ENCODE measurements at places on chromosomes 11 and 22.
A peak's percentile ranks its signal among the peaks of the same experiment; 100 is the strongest.

GRCh38 chr22:42335839-42336378, 65.5 kb upstream of the TCF20 start:
- DNase-seq, result no peak

DNA sequence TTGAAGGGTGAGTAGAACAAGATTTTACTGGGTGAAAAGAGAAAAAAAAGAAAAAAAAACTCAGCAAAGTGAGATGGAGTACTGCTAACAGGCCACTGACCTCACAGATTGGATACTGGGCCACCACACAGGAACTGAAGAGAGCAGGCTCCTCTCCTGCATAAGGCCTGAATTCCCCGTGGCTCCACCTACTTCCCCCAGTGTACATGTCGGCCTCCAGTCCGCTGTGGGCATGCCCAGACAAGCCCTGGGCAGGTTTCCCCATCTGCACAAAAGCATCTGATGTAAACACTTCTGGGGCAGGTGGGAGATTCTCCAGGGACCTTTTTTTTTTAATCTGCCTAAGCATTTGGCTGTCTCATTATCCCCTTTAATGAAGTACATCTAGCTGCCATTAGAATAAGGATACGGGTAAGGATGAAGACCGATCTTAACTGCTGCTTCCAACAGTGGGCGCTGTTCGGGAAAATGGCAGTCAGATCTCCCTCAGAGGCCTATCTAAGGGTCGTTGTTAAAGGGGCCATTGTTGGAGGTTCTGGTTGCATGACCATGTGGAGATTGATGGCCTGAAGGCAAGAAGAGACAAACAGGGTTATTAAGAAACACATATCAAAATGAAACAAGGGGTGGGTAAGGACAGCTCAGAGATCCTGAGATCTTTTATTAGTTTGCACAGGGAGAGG, 48.5 kb downstream of the MS4A13 start:
- DNase-seq, result no peak

- no peak for DNase-seq
Measured at GRCh38 chr11:19377881-19378280, 137.1 kb upstream of the E2F8 start.

GRCh38 chr22:23395530-23396361, 184.3 kb downstream of the IGLL1 start:
- no peak for DNase-seq

- DNase-seq, result no peak
Measured at GRCh38 chr11:83054001-83054400, 17.7 kb downstream of the RAB30 start.

- DNase-seq, result no peak
Measured at GRCh38 chr11:2929531-2929949, 320 bp upstream of the PHLDA2 start.

DNA sequence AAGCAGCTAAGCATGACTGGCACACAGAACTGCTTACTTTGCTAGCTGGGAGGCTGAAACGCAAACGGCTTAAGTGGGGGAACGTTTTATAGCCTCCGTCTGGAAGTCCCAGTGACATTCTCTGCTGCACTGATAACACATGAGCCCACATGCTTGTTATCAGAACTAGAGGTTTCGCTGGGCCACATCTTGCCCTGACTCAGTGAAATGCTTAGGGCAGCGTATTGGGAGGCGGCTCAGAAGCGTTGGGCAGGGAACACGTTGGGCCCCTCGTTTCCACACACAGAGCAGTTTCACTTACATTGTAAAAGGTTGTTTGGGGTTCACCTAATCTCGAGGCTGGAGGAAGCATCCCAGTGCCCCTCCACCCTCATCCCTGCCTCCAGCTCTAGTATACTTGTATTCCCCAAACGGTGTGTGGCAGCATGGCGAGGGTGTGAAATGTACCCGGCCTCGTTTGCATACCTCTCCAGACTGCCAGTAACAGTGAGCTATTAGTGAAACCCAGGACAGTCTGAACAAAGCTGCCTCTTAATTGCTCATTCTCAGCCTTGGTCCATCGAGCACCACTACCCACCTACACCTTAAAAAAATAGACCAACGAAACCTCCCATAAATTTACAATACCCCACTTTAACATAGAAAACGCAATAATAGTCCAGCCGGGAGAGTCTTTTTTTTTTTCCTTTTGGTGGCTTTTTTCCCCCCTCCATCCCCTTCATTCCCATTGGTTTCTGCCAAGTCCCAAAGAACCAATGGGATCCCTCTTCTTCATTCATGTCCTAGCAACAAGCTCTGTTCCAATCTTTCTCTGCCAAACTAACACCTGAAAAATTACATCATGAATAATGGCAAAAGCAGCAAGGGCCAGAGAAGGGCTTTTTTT, 218.8 kb upstream of the SORL1-AS1 start:
- DNase-seq, result no peak

GRCh38 chr11:65857500-65857852, 504 bp downstream of the CFL1 start:
- peak; percentile 65 for DNase-seq

DNA sequence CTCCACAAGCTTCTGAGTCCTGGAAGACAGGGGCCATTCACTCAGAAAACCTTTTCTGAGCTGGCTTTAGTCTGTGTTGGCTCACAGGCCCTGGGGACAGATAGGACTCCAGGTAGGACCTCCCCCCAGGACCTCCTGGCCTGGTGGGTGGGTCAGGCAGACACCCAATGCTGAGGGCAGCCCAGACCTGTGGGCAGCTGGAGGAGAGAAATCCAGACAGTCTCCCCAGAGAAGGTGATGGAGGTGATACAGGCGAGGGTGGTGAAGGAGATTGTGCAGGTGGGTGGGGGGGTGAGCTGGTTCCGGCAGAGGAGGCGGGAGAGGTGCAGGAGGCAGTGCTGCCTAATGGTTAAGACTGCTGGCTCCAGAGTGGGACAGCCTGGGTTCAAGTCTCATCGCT, 15.6 kb downstream of the LRRC32 start:
- no peak for DNase-seq

DNA sequence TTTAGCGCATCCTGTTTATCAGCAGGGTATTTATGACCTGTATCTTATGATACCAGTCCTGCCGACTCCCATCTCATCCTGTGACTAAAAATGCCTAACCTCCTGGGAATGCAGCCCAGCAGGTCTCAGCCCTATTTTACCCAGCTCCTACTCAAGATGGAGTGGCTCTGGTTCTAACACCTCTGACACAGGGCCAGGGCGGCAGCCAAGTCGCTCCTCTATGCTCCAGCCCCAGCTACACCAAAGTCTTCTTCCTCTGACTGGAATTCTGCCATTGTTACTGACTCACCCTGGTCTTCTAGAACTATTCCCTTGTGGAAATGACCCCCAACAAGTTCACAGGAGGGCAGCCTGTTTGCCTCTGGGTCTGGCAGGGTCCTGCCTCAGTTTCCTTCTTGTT, 7.9 kb upstream of the C1QTNF6 start:
- no peak for DNase-seq

- no peak for DNase-seq
Measured at GRCh38 chr11:124219126-124219525, 21.8 kb upstream of the OR8G1 start.

DNA sequence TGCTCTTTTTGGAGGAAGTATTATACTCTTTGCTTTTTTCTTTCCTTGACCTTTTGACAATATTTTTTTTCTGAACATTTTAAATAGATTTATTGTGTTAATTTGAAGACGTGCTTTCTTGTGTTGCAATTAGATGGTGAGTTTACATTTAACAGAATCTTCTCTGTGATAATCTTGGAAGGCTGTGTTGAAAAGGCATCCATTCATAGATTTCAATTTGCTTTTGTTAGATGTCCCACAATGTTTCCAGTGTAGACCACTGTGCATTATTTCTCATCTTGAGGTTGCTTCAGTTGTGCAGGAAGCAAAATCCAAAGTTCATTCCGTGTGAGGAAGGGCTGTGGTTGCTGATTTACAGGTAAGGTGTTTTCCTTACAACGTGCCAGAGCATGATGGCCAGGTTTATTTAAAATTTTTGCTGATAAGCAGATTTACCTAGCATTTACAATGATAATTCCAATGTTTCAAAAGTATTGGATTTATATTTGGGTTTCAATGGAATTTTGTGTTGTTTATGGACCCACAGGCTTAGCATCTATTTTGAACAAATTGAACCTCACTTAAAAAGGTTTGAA, 4.1 kb upstream of the OR5J2 start:
- no peak for DNase-seq

- DNase-seq, result no peak
Measured at GRCh38 chr11:96875712-96876111, 485.9 kb downstream of the JRKL start.

- DNase-seq, result no peak
Measured at GRCh38 chr22:17954200-17954859, 70.0 kb downstream of the MICAL3 start.

GRCh38 chr11:14500181-14500651, 605 bp upstream of the COPB1 start:
- peak; percentile 41 for DNase-seq

DNA sequence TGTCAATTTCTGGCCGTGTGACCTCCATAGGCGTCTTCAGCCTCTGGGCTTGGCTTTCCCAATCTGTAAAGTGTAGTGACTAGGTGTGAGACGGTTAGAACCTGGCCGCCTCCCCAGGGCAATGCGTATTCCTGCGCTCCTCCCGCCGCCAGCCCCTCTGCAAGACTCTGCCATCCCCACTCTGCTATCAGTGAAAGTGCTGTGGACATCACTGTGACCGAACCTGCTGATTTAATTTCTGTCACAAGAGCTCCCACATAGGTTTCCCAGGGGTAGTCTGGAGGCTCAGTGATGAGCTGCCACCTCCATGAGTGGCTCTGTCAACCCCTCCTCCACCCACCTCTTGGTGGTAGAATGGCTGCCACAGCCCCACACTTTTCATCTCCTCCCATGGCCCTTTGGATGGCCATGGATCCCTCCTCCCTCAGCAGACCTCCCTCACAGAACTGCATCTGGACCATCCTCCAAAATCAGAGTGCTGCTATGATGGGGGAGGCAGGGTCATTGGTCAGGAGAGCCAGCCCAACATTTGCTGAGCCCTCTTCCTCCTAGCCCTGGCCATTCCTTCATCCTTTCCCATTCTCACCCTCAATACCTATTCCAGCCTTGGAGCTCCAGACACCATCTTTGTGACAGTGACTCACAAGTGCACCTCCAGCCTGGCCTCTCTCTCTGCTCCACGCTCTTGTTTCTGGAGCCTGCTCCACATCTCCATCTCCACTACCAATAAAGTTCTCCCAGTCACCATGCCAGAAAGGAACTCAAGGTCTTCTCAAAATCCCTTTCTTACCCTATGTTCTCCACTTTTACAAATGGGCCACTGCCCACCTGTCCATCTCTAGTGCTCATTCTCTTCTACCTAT, 1.5 kb upstream of the GSC2 start:
- DNase-seq, result no peak

- no peak for DNase-seq
Measured at GRCh38 chr22:44668190-44668885, 33.7 kb upstream of the PRR5 start.

DNA sequence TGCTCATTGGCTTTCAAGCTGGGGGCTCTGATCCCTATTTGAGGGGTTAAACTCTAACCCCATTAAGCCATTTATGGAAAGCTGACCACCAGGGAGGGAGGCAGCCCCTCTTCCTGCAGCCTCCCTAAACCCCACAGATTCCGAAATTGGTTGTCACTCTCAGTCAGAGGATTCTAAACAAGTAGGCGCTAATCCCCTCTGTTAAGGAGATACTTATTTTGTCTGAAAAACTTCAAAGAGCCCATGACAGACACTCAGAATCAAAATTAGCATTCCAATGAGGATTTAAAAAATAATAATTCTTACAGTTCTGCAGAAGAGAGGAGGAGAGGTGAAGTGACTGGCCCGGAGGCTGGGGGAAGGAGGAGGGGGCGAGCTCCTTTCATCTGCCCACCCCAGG, 69.7 kb upstream of the LMO1 start:
- no peak for DNase-seq

DNA sequence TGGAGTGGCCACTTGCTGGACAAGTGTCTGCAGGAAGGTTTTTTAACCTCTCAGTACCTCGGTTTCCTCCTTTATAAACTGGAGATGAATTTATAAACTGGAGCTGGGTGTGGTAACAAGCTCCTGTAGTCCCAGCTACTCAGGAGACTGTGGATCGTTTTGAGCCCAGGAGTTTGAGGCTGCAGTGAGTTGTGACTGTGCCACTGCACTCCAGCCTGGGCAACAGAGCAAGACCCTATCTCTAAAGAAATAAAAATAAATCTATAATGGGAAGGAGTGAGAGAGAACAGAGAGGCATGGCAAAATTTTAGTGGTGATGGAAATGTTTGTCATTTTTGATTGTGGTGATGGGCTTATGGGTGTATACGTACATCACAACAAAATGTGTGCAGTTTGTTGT, 1.4 kb upstream of the PDGFB start:
- DNase-seq, result no peak

DNA sequence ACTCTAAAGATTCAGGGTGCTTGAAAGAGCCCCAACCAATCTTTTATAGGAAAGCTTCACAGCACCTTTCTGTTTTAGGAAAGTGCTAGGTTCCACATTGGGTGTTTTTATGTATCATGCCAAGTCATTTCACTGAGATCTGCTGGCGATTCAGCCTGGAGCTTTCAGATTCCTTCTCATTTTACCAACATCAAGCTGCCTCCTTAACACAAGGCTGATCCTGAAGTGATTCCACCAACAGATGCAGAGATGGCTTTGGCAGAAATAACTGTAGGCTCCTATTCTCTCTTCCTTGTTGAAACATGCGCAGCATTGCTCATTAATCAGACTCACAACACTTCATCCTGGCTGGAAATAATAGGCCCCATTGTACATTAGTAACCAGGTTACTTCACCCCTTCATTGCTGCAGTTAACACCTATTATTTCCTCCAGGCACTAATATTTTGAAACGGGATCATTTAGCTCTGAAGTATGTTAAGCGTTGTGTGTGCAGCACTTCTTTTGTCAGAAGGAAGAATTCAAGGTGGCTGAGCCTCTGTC, 89.0 kb downstream of the OPCML start:
- DNase-seq, result no peak

DNA sequence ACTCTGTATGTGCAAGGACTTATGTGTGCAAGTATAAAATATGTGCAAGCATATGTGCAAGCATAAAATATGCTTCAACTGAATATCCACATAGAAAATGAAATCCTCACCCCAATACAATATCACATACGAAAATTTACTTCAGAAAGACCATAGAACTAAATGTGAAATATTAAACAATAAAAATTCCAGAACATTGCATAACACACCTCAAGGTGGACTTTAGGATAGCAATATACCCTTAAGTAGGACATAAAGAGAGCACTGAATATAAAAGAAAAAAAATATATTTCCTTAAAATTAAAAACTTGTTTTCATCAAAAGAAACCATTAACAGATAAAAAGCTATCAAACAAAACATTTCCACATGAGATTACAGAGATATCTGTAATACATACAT, 67.8 kb downstream of the FCHSD2 start:
- DNase-seq, result no peak

- no peak for DNase-seq
Measured at GRCh38 chr22:22111267-22111751, 128.7 kb upstream of the TOP3B start.

DNA sequence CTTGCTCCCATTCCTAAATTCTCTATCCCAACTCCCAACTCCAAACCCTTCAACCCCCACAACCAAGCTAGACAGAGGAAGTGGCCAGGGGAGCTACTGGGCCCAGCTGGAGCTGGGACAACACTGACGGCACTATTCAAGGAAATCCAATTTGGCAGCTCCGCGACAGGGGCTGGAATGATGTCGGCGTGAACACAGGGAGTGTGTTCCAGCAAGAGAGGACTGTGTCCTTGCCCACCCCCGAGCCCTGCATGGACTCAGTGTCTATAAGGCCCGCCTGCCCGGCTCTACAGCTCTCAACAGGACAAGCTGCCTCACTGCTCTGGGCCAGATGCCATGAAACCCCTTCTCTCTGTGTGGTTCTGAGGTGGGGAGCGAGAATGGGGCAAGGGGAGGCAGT, 11.3 kb downstream of the PCSK7 start:
- DNase-seq, result no peak

GRCh38 chr11:34890812-34891211, 25.4 kb downstream of the APIP start:
- DNase-seq, result no peak
